ENCODE measurements at places on chromosomes 16 and 17. TPM values are rescaled to one million over a fixed set of nuclear protein-coding genes. Genes with fewer than 3 reads are reported as not detected.

Gene HS3ST2
- not detected for total RNA-seq

Gene KRT17
- total RNA-seq: 1.3 TPM

Gene TERB1
- total RNA-seq: not detected

Gene HP
- not detected for total RNA-seq

Gene MAZ
- 153 TPM for total RNA-seq

Gene TNFRSF13B
- total RNA-seq: not detected

Gene BRIP1
- 4.4 TPM for total RNA-seq

Gene VPS25
- 125 TPM for total RNA-seq

Gene ZNF205
- total RNA-seq: 10.8 TPM

Gene UBE2O
- 33.1 TPM for total RNA-seq

Gene HYDIN
- 0.61 TPM for total RNA-seq

Gene ITGAD
- not detected for total RNA-seq

Gene HOXB8
- 8.4 TPM for total RNA-seq

Gene RCVRN
- not detected for total RNA-seq

Gene SEZ6
- not detected for total RNA-seq

Gene XPO6
- total RNA-seq: 100 TPM

Gene HSD3B7
- total RNA-seq: 14.2 TPM

Gene RNF222
- not detected for total RNA-seq

Gene OR3A3
- not detected for total RNA-seq

Gene CHAD
- total RNA-seq: not detected

Gene TM4SF5
- total RNA-seq: 0.54 TPM

Gene KCNH6
- not detected for total RNA-seq

Gene TBCD
- total RNA-seq: 67.0 TPM

Gene PTGES3L
- 0.73 TPM for total RNA-seq

Gene COTL1
- total RNA-seq: 490 TPM

Gene NOMO2
- total RNA-seq: 111 TPM

Gene TBX6
- total RNA-seq: 0.25 TPM

Gene CLCN7
- total RNA-seq: 65.5 TPM

Gene FLYWCH2
- total RNA-seq: 54.3 TPM

Gene CFAP20
- 53.2 TPM for total RNA-seq

Gene CSH1
- total RNA-seq: not detected

Gene ASGR1
- total RNA-seq: 1.4 TPM

Gene RASD1
- 1.3 TPM for total RNA-seq

Gene HOXB4
- total RNA-seq: 0.07 TPM

Gene TBC1D3K
- total RNA-seq: not detected

Gene CNGB1
- 0.03 TPM for total RNA-seq

Gene SCNN1G
- 0.27 TPM for total RNA-seq

Gene KRT9
- total RNA-seq: not detected

Gene NECAB2
- total RNA-seq: 2.1 TPM

Gene CDC27
- total RNA-seq: 79.6 TPM

Gene TNP2
- total RNA-seq: not detected

Gene NPIPA7
- 8.9 TPM for total RNA-seq

Gene SLC52A1
- 0.68 TPM for total RNA-seq

Gene PIK3R6
- total RNA-seq: not detected

Gene KRTAP16-1
- total RNA-seq: not detected

Gene TMEM235
- total RNA-seq: not detected

Data from A549 treated with GW870086 at 1 μM for 4 hours (cell line).